Pulmonary artery endothelial cell (primary cell): ENCODE measurements at places on chromosomes 13 and 19.

DNA sequence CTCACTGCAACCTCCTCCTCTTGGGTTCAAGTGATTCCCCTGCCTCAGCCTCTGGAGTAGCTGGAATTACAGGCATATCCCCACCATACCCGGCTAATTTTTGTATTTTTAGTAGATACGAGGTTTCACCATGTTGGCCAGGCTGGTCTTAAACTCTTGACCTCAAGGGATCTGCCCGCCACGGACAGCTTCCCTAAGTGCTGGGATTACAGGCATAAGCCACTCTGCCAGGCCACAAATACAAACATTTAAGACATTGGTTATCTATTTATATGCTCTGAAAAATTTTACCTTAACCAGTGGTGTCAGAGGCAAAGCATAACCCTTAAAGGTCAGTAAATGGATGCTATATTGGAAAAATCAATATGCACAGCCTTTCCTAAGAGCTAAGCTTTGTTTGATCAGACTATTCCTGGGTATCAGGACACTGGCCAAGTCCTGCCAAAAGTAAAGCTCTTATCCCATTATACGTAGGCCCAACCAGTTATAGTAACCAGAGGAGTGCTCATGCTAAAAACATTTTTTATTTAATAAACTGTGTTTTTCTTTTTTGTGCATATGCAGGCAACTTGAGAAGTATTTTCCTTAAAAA, 56.4 kb upstream of the STARD13 start:
- DNase-seq, result no peak

GRCh38 chr13:27523346-27524073, 73.1 kb upstream of the MTIF3 start:
- DNase-seq, result no peak

- no peak for DNase-seq
Observed at GRCh38 chr13:75541287-75541686, 3.6 kb upstream of the COMMD6 start.

GRCh38 chr19:43789029-43789428, 8.3 kb upstream of the KCNN4 start:
- DNase-seq, result no peak

DNA sequence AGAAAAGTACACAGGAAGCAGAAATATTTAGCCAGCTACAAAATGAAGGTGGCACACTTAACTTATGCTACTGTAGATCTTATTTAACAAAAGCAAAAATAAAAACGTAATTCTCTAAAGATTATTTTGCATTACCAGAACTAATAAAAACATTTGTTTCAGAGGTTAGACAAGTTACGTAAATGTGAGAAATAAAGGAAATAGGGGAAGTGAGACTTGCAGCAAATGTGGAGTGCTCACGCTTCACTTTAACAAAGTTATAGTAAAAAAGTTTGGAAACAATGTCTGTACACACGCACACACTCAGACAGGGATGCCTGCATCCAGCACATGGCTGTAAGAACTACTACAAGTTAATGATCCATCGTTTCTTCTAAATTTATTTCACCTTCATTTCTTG, 83.7 kb downstream of the NALCN start:
- no peak for DNase-seq

DNA sequence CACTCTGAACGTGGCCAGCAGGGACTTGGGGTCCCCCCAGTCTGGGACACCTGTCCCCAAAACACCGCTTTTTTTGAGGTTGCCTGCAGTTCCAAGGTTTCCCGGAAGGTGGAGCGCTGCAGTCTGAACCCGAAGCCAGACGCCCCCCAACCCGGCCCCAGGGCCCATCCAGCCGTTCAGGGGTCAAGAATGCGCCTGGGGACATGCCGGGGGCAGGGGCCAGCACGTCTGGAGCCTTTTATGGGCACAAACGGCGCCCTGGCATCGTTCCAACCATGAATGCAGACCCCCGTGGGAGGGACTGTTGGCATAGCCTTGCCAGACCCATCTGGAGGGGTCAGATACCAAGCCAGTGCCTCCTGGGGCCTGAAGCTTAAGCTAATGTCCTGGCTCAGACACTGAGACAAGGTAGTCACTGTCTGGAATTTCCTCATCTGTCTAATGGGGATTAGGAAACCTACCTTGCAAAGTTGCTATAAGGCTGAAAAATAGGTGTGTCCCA, 6.9 kb downstream of the S1PR5 start:
- DNase-seq, result no peak
